ENCODE measurements at places on chromosomes 2 and 18.

- DNase-seq: no peak
These were observed 5.0 kb downstream of the SPIRE1 start for GRCh38 chr18:12652861-12653401.

DNA sequence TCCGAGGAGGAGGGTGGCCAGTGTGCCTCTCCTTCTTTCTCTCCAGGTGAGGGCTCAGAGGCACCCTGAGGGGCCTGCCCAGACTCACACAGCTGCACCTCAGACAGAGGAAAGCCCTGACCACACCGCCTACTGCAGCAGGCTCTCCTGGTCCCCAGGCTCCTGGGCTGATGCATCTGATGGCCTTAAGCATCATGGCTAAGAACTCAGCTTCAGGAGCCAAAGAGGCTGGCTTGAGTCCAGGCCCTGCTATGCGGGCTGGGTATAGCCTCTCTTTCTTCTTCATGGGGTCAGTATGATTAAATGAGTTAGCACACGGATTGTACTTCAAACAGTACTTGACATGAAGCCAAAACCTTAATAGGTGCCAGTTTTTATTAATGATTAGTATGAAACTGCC, 89.6 kb downstream of the TGFA start:
- no peak for DNase-seq

DNA sequence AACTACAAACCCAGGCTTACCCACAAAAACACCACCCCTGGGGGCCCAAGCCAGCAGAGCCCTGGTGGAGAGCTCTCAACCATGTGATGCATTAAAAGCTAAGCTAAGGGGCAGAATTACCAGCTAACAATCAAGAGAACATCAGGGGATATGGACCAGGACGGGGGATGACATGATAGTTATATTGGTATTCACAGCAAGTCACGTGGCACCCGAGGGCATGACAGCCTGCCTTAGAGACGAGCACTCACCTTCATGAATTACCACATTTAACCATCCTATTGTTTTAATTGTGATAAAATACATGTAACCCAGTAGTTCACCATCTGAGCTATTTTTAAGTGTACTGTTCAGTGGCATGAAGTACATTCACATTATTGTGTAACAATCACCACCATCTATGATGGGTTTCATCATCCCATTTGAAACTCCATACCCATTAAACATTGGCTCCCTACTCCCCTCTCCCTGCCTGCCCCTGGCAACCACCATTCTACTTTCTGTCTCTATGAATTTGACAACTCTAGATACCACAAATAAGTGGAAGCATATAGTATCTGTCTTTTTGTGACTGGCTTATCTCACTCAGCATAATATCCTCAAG, 245.6 kb downstream of the ANAPC1 start:
- no peak for DNase-seq

DNA sequence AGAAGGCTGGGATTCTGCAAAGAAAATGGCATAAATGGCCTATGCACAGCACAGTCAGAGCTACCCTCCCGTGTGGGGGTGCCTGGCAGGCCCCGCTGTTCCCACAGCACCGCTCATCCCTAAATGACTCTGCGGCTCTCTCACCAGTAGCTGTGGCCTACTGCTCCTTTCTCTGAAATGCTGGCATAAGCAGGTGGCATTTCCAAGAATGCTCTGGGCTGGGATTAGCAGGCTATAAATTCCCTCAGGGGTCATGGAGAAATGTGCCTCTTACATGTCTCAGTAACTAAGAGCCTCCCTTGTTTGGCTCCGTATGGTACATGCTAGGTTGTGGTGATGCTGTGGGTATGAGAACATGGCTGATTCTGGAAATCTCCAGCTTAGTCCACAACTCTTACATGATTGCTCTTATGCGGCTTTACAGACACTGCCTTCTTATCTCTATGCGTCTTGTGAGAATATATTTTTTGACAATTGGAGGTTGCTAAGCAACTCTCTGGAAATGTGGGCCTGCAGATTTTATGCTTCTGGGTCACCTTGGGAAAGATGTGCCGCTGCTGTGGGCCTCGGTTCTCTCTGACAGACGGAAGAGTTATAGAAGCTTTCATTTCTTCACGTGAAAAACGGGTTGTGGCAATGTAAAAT, 80.3 kb upstream of the GATA6 start:
- DNase-seq: no peak

DNA sequence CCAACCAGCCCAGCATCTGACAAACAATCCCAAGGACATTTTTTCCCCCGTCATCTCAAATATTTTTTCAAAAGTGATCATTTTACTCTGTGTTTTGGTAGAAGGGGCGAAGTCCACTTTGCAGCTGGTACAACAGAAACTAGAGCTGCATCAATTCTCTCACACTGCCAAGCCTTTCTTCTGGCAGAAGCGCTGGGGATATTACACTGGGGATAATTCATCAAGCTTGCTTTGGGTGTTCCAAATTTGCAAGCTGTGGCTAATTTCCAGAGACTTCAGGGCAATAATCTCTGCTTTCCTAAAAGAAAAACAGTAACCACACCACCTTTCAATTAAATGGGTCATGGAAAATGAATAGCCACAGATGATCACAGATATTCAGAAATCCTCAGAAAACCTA, 238.3 kb downstream of the SLC8A1 start:
- DNase-seq: no peak

Data from epithelial cell of prostate (primary cell).